ENCODE measurements at places on chromosomes 2 and 18.

DNA sequence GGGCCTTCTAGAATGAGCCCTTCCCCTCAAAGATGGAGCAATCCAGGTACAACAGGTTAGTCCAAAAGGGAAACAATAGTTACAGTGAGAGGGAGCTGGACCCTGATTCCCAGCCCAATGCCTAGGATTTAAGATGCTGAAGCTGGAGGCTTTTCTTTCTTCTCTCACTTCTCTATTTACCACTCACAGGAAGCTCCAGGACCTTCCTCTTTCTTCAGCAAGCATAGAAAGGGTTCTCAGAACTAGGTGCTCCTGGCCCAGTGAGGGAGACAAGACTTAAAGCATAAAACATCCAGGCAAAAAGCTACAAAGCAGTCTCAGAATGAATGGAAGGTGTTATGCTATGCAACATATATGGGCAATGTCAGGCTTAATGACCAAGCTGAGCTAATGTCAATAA lies 279.0 kb downstream of the SRBD1 start:
- DNase-seq, result no peak

DNA sequence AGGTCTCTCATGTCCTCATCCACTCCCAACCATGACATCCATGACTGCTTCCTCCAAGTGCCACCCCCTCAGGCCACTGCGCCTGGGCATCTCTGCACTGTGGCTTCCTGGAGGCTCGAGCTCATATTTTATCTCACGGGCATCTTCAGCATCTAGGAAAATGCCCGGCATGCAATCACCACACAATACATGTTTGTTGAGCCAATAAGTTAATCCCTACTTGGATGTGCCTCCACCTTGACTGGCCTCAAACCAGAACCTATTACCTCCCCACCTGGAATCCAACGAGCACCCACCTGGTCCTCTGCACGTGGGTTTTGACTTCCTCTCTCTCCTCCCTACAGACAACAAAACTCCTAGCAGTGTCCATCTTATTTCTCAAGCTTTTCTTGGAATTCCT lies 198.9 kb upstream of the REV1 start:
- no peak for DNase-seq

- peak; percentile 16 for DNase-seq
Observed at GRCh38 chr18:44895176-44895798, 214.6 kb downstream of the SETBP1 start.

- DNase-seq, result no peak
Observed at GRCh38 chr2:121376535-121377250, 91.7 kb upstream of the TFCP2L1 start.

DNA sequence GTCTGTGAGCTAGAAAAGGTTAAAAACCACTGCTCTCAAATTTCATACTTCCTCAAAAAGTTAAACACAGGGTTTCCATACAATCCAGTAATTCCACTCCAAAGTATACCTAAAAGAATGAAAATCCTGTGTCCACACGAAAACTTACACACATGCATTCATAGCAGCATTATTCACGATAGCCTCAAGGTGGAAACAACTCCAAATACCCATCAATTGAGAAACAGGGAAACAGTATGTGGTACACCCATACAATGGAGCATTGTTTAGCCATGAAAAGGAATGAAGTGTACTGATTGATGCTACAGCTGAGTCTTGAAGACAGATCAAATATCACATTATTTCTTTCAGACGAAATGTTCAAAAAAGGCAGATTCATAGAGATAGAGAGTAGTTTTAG lies 36.7 kb downstream of the UXS1 start:
- no peak for DNase-seq

DNA sequence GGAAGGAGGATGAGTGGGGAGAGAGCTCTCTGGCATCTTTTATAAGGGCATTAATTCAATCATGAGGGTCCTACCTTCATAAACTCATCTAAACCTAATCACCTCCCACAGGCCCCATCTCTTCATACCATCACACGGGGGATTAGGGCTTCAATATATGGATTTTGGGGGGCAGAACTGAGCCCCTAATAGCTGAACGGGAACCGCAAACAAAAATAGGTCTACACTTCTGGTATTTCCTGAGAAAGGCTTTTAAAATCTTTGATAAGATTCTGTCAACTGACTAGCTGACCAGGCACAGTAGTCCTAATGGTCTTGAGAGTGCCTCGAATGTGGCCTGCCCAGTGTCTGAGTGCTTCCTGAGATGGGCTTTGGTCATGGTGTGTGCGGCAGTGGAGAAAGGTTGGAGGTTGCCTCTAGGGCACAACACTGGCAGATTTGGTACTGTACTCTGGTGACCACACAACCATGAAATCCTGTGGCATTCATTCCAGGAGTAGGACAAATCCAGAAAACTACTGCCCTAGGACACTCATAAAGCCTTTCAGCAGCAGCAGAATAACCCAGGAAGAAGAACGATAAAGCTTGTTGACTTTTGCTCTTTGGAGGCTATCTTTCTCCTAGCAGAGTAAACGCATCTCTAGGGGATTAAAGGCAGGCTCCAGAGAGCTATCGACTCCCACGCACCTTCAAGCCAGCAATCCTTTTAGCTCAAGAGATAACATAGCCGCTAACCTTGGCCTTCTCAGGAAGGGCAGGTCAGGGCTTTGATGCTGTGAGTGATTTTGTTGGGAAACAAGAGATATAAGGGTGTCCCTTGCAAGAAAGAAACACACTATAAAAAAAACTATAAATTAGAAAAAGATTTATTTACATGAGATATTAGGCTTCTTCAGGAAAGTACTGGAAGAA lies 12.3 kb upstream of the APOB start:
- no peak for DNase-seq

DNA sequence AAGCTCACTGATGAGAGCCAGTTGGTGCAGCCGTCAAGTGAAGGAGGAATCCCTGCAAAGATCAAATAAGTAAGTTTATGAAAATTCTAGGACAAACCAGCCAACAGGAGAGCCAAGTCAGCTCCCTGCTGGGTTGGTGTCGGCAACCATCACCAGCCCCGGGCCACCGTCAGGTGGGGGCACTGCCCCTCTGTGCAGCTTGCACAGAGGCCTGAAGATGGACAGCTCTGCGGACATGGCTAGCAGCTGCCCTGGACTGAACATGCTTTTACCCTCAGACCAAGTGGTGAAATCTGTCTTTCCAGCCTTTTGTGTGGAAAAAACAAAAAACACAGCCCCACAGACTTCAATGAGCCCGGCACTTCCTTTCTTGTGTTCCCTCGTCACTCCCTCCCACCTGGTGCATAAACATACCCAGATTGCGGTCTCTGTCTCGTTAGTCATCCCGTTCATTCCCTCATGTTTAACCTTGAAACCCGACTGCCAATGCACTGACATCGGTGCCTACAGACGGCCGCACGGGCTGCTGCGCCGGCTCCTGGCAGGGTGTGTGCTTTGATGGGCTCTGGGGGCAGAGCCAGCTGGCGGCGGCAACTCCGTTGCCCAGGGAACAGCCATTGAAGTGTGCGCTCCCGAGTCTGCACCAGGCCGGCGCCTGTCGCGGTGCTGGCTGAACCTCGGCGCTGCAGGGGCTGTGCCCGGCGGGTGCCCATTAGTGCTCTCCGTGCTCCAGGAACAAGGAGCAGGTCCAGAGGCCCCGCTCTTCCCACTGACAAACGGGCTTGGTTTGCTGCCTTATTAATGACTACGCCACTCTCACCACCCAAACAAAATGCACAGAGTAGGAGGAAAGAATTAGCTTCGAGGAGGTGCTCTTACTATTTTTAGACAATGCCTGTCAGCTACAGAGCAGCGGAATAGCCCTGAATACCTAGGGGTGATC lies 95.3 kb downstream of the EIPR1 start:
- DNase-seq, result peak; percentile 85

- no peak for DNase-seq
Observed at GRCh38 chr2:1140389-1141003, 189.8 kb downstream of the SNTG2 start.

DNA sequence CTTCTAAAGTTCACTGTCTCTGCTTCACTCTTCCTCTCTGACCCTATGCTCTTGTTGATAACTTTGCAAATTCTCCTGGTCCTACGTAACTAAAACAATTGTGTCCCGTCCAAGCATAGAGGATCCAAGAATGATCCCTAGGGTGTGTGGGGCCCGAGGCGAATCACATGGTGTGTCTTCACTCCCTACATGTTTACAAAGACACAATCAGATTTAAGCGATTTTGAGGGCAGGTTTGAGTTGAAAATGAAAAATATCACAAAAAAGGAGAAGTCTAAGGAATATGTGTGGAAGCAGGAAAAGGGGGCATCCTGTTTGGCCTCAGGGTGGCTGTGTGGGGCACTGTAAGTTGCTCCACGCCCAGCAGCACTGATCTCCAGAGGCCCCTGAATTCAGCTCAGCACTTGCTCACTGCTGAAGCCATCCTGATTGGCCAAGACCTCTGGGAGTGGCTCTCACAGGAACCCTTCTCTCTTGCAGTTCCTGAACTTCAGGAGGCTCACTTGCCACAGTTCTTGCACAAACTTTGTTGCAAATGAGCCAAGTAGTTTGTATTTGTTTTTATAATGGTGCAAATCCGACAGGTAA lies 363.6 kb downstream of the ZNF521 start:
- DNase-seq, result no peak

DNA sequence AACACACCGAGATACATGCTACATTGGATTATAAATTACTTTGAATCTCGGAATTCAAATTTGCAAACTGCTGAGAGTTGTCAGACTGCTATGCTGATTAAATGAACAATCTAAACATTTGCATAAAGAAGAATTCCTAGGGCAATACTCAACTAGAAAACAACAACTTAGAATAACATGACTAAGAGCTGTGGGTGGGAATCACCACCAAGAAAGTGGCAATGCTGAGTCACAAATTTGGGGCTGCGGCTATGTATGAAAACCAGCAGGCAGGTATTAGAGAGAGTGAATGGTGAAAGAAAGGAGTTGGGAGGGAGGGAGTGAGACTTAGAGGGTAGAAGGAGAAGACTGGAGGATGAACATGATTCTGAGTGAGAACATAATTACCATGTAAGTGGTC lies 559.5 kb downstream of the PIK3C3 start:
- no peak for DNase-seq

GRCh38 chr2:106798826-106799552 lies 87.0 kb downstream of the ST6GAL2 start:
- no peak for DNase-seq

- no peak for DNase-seq
Observed at GRCh38 chr2:111221701-111222100, 101.0 kb downstream of the BCL2L11 start.

GRCh38 chr18:75282746-75283145 lies 72.1 kb downstream of the TSHZ1 start:
- DNase-seq, result no peak

- no peak for DNase-seq
Observed at GRCh38 chr2:75539955-75540716, 20.6 kb downstream of the EVA1A start.

GRCh38 chr2:229947544-229947943 lies 25.2 kb downstream of the FBXO36 start:
- DNase-seq, result no peak

- no peak for DNase-seq
Observed at GRCh38 chr18:24679062-24679461, 218.6 kb downstream of the HRH4 start.

DNA sequence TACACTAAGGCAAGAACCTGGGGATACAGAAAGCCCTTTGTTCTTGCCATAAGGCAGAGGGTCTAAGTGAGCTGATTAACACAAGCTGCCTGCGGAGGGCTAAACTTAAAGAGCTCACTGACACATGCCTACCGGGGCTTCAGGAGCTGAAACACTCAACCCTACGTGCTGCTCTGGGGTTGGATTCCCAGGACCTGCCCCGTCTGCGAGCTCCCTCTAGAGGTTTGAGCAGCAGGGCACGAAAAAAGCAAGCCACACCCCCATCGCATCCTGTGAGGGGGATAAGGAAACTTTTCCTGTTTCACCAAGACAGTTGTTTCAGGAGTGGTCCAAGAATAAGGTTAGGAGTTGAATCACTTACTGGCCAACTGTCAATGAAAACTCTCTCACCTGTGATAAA lies 562.1 kb downstream of the TMX3 start:
- DNase-seq, result no peak

GRCh38 chr2:59816075-59816474 lies 737.4 kb downstream of the BCL11A start:
- no peak for DNase-seq

GRCh38 chr2:25309402-25309801 lies 32.3 kb downstream of the DNMT3A start:
- DNase-seq, result peak; percentile 48

DNA sequence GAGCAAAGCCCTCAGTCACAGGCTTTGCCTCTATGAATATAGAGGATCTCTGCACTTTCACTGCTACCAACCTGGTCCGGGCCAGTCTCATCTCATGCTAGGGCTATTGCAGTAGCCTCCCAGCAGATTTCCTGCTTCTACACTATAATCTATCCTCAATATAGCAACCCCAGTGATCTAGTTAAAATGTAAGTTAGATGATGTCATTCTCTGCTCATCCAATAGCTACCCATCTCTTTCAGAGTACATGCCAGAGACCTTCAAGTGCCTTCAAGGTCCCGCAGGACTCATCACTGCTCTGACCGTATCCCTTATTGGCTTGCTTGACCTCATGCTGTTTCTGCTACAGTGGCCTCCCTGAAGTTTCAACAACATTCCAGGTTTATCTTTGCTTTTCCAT lies 186.3 kb downstream of the LOXHD1 start:
- no peak for DNase-seq

- DNase-seq, result no peak
Observed at GRCh38 chr2:74789271-74789670, 44.7 kb upstream of the HK2 start.

DNA sequence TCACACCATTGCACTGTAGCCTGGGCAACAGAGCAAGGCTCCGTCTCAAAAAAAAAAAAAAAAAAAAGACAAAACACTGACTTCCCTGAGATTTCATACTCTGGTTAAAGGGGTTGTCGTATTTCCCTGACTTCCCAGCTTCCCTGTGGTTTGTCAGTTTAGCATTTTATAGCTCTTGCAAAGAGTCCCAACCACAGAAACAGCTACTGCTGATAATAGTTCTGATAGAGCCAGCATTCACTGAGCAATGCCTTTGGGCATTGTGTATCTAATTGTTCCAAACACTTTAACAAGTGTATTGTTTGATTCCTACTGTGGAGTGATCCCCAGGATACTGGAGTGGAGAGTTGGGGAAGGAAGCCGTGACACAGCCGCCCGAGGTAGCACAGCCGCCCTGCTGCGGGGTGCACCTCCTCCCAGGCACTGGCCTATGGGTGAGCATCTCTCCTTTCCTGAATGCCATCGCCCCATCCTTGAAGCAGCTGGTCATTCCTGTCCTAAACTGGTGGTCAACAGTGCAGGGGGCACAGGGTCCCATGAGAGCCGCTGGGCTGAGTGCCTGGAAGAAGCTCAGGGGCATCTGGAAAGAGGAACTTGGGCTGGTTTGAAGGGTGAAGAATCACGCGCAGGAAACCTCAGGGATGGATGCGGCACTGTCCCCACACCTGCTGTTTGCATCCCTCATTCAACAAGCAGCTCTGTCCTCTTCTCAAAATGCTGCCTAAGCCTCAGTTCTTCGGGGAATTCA lies 81.0 kb upstream of the TMEM18 start:
- DNase-seq, result no peak

- no peak for DNase-seq
Observed at GRCh38 chr2:113886479-113887008, 3.3 kb upstream of the ACTR3 start.

DNA sequence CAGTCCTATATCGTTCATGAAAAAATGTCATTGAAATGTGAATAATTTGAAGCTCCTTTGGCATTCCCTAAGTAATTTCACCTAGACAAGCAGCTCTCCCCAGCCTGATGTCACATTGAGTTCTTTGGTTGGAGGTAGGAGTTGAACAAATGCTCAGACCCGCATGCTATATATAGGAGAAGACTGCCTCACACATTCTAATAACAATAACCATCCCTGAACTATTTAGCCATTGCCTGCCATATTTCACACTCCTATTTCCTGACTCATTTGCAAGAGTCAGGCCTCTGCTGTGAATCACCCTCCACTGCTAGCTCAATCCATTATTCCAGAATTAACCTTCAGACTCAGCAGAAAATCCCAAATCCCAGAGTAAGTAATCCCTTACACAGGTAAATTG lies 256.6 kb upstream of the ACVR2A start:
- no peak for DNase-seq
